Thymus (tissue), 14 donors: ENCODE measurements at places on chromosomes 7 and 10. TPM values are rescaled to one million over a fixed set of nuclear protein-coding genes. Genes with fewer than 3 reads are reported as not detected.

- H3K36me3 ChIP-seq = no peaks in the 10 kb centered on the region
- H3K27me3 ChIP-seq = no peaks in the 10 kb centered on the region
- no peak for DNase-seq
Observed at GRCh38 chr7:40300146-40300670, 165.4 kb downstream of the SUGCT start.

GRCh38 chr7:29207162-29207801, 12.7 kb downstream of the CHN2 start:
- H3K4me3 ChIP-seq = no peak overlapping the region
- no peaks in the 10 kb centered on the region for H3K36me3 ChIP-seq
- H3K27ac ChIP-seq = no peak overlapping the region
- no peak for DNase-seq
- H3K4me1 ChIP-seq = peaks cover 12% of the 10 kb centered on the region

DNA sequence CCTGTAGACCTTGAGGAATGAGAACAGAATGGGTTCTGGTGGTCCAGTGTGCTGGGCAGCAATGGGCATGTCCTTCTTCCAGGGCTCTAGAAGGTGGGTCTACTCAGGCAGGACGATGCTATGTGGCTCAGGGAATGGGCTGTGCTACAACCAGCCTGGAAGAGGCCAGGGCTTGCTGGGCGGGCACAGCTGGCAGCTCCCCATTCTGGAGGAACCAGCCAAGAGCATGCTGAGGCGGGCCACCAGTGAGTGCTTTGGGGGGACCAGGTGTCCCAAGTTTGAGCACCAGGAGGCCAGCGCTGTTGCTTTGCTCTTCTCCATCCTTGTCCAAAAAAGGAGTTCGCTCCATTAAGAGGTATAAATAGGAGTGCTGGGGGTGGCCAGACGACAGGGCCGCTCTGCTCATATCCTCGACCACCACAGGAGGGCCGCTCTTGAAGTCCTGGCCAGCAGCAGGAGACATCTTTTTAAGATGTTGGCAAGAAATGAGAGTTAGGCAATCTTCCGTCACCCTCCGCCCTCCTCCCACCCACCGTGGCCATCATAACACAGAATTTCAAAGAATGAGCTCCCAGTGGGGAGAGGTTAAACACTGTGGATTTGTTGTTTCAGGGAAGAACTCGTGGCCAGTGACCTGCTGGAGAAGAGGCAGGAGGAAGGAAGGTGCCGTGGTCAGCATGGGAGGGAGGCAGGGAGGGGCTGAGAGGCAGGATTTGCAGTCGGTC, 141.3 kb downstream of the GRK5 start:
- no peaks in the 10 kb centered on the region for H3K27me3 ChIP-seq
- no peak overlapping the region for H3K4me3 ChIP-seq
- peaks cover 4% of the 10 kb centered on the region for H3K4me1 ChIP-seq

GRCh38 chr7:16422103-16422435, 731 bp upstream of the CRPPA start:
- peaks cover 14% of the 10 kb centered on the region for H3K4me1 ChIP-seq
- no peaks in the 10 kb centered on the region for H3K36me3 ChIP-seq
- no peak for DNase-seq
- no peaks in the 10 kb centered on the region for H3K27me3 ChIP-seq
- H3K4me3 ChIP-seq = no peak overlapping the region

DNA sequence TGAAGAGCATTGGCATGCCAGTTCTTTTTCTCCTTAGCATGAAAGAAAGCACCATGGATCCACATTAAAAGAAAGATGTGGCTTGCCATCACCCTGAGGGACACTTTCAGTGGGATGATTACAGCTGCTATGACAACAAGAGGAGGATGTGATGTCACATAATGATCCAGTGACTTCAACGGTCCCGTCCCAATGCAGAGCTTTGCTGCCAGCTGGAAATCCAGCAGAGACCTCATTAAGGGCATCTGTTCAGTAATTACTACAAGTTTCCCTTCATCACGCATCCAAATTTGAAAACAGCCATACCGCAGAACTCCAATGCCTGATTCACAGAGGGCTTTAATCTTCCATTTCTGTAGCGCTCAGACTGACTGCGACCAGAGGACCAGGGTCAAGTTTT, 206.6 kb downstream of the LSM5 start:
- H3K27me3 ChIP-seq = no peaks in the 10 kb centered on the region
- DNase-seq = no peak
- H3K27ac ChIP-seq = no peak overlapping the region
- H3K4me3 ChIP-seq = no peak overlapping the region
- no peaks in the 10 kb centered on the region for H3K4me1 ChIP-seq

DNA sequence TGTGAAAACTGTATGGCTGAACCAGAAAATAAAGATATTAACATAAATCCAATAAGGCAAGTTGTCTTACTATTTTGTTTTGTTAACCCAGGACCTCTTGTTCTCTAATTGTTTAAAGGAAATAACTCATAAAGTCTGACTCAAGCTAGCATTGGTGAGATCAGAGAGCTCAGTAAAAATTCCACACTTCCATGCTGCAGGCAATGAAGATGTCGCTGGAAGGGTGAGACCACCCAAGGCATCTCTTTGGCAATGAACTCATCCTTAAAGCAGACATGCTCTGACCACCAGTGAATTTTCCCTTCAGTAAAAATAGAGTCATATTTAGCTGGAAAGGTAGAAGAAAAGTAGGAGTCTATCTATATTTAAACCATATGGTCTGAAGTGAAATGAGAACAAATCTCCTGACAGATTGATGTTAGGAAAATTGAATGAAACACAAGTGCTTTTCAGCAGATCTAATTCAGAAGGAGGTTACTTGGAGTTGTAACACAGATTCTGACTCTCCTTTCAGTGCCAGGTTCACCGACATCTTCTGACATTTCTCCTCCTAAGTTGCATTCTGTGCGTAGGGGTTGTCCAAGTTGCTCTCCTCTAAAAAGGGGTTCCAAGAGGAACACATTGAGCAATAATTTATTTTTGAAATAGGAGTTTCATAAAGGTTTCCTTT, 32.8 kb upstream of the VIPR2 start:
- no peaks in the 10 kb centered on the region for H3K27me3 ChIP-seq
- DNase-seq = no peak
- no peaks in the 10 kb centered on the region for H3K36me3 ChIP-seq
- H3K27ac ChIP-seq = no peak overlapping the region
- no peak overlapping the region for H3K4me3 ChIP-seq

GRCh38 chr7:137130751-137131158, 212.8 kb downstream of the PTN start:
- H3K36me3 ChIP-seq = no peaks in the 10 kb centered on the region
- DNase-seq = no peak
- no peak overlapping the region for H3K4me3 ChIP-seq
- H3K4me1 ChIP-seq = no peaks in the 10 kb centered on the region
- no peak overlapping the region for H3K27ac ChIP-seq

DNA sequence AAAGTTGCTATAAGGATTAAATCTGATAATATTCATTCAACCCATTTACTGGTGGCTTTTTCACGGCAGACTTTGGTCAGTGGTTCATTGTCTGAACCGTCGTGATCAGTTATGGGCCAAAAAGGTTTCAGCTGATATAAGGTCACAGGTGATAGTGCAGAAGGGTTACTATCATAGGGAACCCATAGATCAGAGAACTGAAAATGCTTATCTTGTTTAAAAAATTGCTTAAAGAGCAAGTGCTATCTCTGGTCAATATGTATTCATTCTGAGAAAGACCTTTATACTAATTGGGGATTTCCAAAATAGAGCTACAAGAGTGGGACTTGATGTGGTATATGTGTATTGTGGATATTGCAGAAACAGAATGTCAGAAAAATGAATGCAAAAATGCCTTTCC, 147.8 kb upstream of the SEMA3E start:
- H3K27ac ChIP-seq = no peak overlapping the region
- H3K27me3 ChIP-seq = no peaks in the 10 kb centered on the region
- H3K4me1 ChIP-seq = no peaks in the 10 kb centered on the region
- no peak for DNase-seq
- H3K36me3 ChIP-seq = no peaks in the 10 kb centered on the region
- H3K4me3 ChIP-seq = no peak overlapping the region

- no peak overlapping the region for H3K4me3 ChIP-seq
- no peak for DNase-seq
- H3K27me3 ChIP-seq = peaks cover 40% of the 10 kb centered on the region
Observed at GRCh38 chr7:128833148-128833945, 3.1 kb downstream of the FLNC start.

- H3K27ac ChIP-seq = no peak overlapping the region
- DNase-seq = no peak
- no peak overlapping the region for H3K4me3 ChIP-seq
- no peaks in the 10 kb centered on the region for H3K27me3 ChIP-seq
- H3K36me3 ChIP-seq = no peaks in the 10 kb centered on the region
Observed at GRCh38 chr7:132176719-132177118, 399.6 kb downstream of the PLXNA4 start.

DNA sequence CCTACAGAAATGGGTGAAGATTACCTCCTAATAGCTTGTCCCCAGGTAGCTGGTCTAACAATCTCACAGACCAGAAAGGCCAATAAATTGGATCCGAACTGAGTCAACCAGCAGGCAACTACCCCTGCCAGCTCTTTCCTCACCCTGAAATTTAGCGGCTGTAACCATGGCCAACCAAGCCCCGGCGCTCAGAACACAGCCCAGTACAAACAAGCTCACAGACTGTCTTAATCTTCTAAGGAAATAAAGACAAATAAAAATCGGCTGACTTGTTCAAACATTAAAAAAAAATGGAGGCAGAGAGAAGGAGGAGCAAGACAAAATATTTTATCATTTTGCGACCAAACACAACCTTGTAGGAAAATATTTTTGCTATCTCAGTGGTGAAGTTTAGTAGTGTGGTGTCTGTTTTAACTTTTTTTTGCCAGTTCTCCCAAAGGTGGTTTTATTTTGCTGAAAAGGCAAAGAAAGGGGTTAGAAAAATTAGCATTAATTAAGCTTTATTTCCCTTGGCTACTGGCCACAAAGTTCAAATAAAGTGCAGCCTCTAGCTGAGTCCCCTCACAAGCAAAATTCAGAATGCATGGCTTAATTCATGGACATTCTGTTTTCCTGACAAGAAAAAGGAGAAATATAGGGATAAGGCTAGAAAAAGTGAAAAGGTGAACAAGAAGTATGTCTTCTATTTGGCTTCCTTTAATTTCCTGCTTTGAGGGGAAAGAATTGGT, 313.0 kb upstream of the NPVF start:
- H3K4me3 ChIP-seq = no peak overlapping the region
- no peaks in the 10 kb centered on the region for H3K36me3 ChIP-seq
- H3K27ac ChIP-seq = no peak overlapping the region
- H3K27me3 ChIP-seq = no peaks in the 10 kb centered on the region

DNA sequence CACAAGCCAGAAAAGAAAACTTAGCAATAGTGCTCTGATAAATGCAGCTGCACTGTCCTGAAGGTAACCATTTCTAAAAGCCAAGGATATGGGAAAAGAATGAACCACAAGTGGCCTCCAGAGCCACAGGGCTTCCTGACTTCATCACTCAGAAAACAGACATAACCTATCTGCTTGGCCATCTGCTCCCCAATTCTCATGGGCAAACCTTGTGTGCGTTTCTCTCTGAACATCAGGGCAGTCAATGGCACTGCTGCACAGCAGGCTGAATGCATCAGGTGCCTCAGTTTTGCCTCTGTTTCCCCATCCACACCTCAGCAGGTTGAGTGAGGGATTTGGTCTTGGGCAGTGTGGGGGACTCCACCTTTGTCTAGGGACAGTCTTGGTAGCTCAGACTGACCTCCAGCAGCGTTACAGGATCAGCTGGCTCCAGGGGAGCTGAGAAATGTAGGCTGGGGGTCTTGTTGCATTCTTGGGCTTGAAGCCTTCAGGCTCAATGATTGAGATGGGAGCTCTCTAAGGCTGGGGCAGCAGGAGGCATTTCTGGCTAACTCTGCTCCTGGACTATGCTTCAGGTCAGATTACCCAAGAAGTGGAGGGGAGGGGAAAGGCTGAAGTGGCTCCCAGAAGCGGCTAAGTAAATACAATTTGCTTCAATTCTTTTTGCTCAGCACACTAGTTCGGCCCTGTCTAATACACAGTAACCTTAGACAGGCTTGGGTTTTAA, 23.6 kb upstream of the PDLIM1 start:
- H3K4me1 ChIP-seq = no peaks in the 10 kb centered on the region
- H3K4me3 ChIP-seq = no peak overlapping the region

- H3K4me1 ChIP-seq = no peaks in the 10 kb centered on the region
- no peak overlapping the region for H3K4me3 ChIP-seq
- no peaks in the 10 kb centered on the region for H3K36me3 ChIP-seq
Observed at GRCh38 chr7:110645060-110645459, 445.9 kb upstream of the LRRN3 start.

DNA sequence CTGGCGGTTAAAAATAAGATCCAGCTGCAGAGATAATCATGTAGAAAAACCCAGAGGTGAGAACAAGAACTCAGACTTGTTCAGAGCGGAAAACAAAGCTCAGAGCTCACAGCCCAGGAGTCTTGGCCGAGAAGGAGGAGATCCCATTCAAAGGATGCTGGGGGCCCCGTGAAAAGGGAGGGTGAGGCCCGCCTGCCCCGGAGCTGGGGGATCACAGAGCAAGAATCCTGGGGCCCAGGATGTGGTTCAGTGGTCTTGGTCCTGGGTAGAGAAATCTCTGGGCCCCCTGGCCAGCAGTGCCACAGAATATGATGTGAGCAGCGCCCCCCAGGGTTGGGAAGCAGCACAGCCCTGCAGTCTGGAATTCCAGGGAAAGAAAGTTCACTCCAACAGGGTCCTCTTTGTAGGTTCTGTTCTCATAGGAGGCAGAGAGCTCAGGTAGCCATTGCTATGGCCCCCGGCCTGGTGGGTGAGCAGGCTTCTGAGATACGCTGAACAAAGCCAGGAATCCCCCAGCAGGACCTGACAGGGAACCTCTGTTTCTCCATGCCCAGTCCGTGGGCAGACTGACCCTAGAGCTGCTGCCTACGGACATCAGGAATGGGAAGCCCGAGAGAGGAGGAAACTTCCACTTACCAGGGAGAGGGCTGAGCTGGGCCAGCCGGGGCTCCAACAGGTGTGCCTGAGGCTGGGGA, 77.7 kb upstream of the GNA12 start:
- no peak overlapping the region for H3K4me3 ChIP-seq
- H3K27me3 ChIP-seq = no peaks in the 10 kb centered on the region

- H3K4me3 ChIP-seq = no peak overlapping the region
- no peaks in the 10 kb centered on the region for H3K36me3 ChIP-seq
- no peaks in the 10 kb centered on the region for H3K27me3 ChIP-seq
- peaks cover 6% of the 10 kb centered on the region for H3K4me1 ChIP-seq
- no peak for DNase-seq
Observed at GRCh38 chr10:31340343-31340742, 21.3 kb downstream of the ZEB1 start.

DNA sequence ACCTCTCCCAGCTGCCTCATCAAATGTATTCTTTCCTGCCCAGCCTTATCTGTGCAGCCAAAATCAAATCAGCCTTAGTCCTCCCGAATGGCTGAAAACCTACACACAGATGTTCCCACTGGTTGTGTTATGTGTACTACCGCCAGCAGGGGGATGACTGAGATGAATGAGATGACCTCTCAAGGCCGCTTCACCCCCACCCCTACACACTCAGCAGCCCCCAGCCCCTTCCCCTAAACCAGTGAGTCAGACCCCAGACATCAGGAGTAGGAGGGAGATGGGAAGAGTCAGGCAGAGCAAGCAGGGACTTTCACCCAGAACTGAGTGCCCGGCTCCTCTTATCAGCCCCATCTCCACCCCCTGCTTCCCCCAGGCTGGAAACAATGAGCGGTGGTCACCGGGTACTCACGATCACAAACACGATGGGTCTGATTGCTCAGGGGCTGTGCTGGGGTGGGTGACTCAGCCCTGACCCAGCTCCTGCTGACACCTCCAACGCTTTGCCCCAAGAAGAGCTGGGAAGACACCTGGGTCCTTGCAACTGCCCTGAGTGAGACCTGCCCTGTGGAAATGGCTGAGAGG, 6.5 kb upstream of the C10orf105 start:
- peaks cover 66% of the 10 kb centered on the region for H3K4me1 ChIP-seq
- H3K27me3 ChIP-seq = no peaks in the 10 kb centered on the region
- DNase-seq = peak; percentile 50
- no peaks in the 10 kb centered on the region for H3K36me3 ChIP-seq

Gene CFAP43
- 0.52 TPM for total RNA-seq

Gene CFTR
- total RNA-seq = 0.28 TPM

Gene SPDYE17
- not detected for total RNA-seq

Gene SHOC2
- total RNA-seq = 33.9 TPM

Gene RET
- 0.33 TPM for total RNA-seq

Gene OR2F1
- not detected for total RNA-seq
